ENCODE measurements at places on chromosomes 16 and 17.

DNA sequence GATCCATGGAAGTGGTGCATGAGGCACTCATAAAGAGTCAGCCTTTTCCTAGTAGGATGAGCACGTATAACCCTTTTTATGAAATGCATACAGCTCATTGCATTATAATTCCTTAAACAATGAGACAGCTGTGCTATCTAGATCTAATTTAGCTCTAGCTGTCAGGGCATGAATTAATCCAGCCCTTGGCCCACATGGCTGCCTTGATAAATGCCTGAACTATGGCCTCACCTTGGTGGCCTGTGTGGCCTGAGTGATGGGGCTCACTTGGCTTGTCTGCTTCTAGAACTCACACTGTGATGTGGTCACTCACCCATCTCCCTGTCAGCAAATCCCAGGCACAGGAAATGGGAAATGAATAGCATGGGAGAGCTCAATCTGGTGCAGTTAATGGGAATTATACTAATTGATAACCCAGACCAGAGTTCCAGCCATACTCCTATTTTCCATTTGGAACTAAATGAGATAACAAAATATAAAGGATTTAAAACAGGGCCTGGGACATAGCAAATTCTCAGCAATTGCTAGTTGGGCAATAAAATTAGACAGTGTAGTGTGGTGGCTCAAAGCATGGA, 153.6 kb downstream of the HS3ST2 start:
- ATAC-seq = no peak

DNA sequence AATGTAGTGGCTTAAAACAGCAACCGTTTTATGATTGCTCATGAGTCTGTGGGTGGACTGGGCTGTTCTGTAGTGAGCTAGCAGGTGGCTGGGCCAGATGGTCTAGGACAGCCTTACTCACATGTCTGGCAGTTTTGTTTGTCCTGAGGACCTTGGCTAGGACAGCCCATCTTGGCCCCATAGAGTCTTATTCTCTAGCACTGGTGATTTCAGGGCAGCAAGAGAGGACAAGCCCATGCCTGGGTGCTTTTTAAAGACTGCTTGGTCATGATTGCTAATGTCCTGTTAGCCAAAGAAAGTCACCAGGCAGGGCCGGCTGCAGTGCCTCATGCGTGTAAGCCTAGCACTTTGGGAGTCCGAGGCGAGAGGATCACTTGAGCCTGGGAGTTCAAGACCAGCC, 139.8 kb downstream of the KATNIP start:
- no peak for ATAC-seq

DNA sequence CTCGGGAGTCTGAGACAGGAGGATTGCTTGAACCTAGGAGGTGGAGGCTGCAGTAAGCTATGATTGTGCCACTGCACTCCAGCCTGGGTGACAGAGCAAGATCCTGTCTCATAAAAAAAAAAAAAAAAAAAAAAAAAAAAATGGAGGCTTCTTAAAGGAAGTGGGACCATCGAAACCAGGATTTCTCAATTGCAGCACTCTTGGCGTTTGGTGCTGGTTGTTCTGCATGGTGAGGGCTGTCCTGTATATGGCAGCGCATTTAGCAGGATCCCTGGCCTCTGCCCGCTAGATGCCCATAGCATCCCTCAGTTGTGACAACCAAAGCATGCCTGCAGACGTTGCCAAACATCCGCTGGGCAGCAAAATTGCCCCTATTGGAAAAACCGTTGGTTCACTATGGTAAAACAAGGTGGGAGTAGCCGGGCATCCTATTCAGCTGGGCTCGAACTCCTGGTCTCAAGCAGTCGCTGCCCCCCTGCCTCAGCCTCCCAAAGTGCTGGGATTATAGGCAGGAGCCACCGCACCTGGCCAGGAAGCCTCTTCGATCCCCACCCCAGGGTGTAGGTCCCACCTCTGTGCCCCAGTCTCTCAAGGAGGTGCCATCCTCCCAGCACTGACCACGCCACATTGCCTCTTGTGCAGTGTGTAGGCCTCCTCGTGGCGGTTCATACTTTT, 6.5 kb upstream of the NPIPB7 start:
- no peak for ATAC-seq

DNA sequence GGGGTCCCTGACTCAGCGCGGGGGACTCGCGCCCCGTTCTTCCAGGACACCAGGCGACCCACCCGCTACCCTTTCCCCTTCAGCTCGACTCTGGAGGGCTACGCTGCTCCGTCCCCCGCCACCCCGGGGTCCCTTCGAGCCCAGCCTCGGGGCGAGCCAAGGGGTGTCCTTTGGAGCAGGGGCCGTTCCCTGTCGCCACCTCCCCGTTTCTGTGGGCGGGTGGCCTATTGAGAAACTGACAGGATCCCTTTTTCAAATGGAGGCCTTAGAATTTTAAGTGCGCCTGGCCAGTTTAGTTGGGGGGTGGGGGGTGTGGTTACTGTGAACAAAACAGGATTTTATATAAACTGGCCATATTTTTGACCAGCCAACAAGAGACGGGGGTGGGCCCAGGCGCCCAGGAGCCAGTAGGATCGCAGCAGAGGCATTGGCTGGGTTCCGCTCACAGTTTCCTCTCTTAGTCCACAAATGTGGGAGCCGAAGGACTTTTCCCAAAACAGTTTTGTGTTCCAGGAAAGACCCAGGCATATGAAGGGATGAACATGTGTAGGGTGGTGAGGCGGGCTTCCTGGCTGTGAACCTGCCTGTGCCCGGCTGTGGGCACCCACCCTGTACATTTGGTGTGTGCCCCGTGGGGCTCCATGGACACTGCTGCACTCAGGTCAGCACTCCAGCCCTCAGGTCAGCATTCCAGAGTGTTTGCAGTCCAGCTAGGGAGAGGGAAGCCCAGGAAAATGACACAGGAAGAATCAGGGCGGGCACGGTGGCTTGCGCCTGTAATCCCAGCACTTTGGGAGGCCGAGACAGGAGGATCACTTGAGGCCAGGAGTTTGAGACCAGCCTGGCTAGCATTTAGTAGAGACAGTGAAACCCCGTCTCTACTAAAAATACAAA, 722 bp upstream of the TIMP2 start:
- peak; percentile 90 for ATAC-seq

- ATAC-seq = no peak
Measured at GRCh38 chr17:77549726-77550366, 408.7 kb upstream of the TNRC6C start.

GRCh38 chr17:80360396-80360795, 54.6 kb upstream of the ENDOV start:
- ATAC-seq = no peak

DNA sequence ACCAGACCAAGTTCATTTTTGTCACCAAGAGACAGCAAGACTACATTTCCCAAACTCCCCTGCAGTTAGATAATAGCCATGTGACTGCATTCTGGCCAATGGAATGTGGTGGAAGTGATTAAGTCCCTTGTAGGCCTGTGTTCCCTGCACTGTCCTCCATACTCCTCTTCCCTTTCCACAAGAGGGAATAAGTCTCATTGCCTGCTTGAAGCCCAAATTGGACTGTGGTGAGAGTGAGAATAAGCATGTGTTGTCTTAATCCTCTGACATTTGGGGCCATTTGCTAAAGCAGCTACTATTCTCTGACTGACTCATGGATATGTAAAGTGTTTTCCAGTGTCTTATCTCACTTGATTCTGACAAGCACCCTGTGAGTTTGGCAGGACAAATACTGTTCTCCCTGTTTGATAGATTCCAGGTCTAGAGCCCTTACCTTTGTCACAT, 20.7 kb downstream of the PIK3R6 start:
- no peak for ATAC-seq

- no peak for ATAC-seq
Measured at GRCh38 chr17:48663134-48663924, 37.2 kb upstream of the HOXB9 start.

- no peak for ATAC-seq
Measured at GRCh38 chr16:72362973-72363372, 191.0 kb upstream of the PMFBP1 start.

GRCh38 chr16:81558444-81559175, 114.0 kb downstream of the CMIP start:
- ATAC-seq = peak; percentile 42

- ATAC-seq = no peak
Measured at GRCh38 chr16:66661210-66661560, 35.4 kb downstream of the CMTM4 start.

DNA sequence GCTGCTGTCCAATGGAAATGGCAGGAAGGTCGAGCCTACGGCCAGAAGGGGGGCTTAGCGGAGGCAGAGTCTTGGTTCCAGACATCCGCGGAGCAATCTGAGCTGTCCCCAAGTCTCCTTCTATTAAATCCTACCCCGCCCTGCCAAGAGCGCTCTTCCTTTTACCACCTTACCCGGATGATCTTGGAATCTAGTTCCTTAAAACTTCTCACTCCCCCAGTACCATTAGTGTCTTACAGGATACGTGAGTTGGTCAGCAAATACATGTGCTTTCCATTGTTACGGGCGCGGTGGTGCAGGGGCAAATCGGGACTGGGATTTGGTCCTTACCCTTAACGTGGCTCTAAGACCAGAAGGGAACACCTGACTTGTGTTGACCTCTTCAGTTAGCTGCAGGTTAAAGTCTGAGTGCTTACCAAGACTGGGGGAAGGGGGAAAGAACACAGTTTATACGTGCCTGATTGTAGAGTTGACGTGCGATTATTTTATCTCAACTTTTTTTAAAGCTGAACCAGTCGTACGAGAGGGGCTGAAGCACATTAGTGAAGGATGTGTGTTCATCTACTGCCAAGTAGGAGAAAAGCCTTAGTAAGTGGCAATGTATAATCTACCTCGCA, 495 bp downstream of the TXNDC17 start:
- ATAC-seq = no peak

GRCh38 chr17:55161935-55162555, 102.7 kb upstream of the HLF start:
- no peak for ATAC-seq

DNA sequence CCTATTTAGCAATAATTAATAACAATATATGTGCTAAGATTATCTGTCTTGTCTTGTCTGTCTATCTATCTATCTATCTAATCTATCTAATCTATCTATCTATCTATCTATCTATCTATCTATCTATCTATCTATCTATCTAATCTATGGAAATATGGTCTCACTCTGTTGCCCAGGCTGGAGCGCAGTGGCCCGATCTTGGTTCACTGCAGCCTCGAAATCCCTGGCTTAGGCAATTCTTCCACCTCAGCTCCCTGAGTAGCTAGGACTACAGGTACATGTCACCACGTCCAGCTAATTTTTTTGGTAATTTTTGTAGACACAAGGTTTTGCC, 44.7 kb downstream of the MIS12 start:
- no peak for ATAC-seq

DNA sequence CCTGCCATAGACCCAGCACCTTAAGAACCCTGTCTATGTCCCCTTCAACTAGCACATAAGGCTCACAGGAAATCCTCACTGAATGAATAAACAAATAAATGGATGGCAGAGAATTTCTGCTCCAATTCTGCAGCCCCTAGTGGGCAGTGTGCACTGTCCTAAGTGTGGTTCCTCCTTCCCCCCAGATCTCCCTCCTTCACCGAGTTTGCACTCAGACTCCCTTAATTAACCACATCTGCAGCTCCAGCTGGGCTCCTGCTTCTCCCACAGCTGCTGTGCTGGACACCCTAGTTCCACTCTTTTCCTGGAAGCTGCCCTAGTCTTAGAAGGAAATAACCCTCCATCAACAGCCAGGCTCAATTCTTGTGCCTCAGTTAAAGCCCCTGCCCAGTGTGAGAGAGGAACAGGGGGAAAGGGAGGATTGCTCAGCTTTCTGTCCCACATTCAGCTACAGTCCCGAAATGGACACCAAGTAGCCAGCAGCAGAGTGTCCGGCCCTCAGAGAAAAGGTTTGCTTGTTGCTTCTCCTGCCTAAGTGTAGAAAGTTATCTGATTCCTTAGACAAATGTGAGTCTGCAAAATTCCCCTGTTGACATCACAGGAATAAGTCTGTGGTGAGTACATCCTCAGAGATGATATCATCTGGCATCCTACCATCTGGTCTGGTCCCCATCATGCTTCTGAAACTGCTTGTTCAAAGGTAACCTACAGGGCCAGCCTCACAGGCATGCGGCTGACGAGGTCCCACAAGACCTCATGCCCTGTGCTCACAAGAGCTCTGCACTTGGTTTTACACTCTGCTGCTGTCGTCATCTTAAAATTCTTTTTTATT, 12.3 kb downstream of the LRRC3C start:
- ATAC-seq = peak; percentile 48

DNA sequence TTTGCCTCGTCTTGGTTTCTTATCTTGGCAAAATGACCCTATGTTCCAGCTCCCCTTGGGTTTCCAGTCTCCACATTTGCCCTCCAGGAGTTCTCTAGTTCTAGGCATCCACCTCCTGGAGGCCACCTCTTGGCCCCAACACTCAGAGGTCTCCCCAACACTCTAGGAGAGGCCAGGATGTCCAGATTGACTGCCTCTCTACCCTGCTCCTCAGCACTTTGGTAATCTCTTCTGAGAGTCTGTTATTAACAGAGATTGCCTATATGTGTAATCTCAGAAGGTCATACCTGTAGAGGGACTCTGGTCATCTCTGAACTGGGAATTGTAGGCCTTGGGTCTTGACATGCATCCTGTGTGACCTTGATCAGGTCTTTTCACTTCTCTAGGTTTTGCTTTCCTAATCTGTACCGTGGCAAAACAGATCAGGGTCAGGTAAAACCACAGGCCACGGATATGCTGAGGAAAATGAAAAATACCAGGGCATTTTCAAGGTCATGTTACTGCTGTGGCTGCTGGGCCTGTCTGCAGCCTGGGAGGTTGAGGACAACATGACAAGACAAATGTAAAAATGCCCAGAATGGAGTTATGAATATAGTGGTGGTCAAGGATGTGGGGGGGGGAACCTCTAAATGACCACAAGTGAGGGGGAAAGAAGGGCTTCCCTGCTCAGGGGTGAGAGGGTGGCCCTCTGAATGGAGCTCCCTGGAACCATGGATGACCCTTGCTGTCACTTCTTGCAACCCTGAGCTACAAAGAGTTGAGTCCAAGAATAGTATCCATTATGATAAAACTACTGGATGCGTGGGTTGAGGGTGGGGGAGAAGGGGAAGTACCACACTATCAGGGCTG, 5.0 kb upstream of the CCL4L2 start:
- ATAC-seq = no peak

- no peak for ATAC-seq
Measured at GRCh38 chr16:55438281-55438680, 40.7 kb upstream of the MMP2 start.

DNA sequence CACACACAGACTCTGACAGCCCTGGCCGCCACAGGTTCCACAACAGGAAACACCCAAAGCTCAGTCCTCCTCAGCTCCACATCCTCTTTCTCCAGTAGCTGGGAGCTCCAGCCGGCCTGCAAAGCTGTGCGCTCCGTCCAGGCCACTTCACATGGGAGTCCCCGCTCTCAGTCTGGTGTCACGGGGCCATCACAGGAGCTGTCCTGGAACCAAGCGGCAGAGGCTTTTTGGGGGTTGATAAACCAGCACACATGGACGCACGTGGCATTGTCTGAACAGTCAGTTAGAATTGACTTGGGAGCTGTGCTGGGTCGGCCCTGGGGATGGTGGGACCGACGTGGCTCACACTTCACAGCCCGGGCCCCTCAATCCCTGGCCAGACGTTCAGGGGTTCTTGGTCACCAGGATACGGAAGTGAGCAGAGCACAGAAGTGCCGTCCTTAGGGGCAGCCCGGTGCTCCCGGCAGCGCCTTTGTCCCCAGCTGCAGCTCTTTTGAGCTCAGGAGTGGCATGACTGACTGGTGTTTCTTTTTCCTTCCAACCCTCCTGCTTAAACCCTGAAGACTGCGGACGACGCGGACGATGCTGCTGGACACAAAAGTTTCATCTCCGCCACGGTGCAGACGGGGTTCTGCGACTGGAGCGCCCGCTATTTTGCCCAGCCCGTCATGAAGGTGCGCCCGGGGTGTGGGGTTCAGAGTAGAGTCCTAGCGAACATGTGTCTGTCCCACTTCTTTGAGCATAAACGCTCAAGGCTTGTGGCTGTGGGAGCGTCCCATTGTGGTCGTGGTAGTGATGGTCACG, 66.6 kb upstream of the CHMP6 start:
- ATAC-seq = no peak
